Aorta (tissue), 5 donors: ENCODE measurements at places on chromosomes 4 and X. TPM values are rescaled to one million over a fixed set of nuclear protein-coding genes. Genes with fewer than 3 reads are reported as not detected.

Gene ASB9
- total RNA-seq, result 2.9 TPM

Gene ZNF157
- 0.72 TPM for total RNA-seq

Gene CXCL10
- 2.6 TPM for total RNA-seq

Gene REELD1
- 0.63 TPM for total RNA-seq

Gene EVC2
- total RNA-seq, result 12.2 TPM

Gene RHOXF2B
- total RNA-seq, result not detected

Gene ZDHHC9
- total RNA-seq, result 24.0 TPM

Gene SLC34A2
- 1.4 TPM for total RNA-seq

Gene POU4F2
- not detected for total RNA-seq

Gene PRAF2
- 40.2 TPM for total RNA-seq

Gene FAM184B
- total RNA-seq, result not detected

Gene FGFRL1
- 32.9 TPM for total RNA-seq

Gene SLC49A3
- total RNA-seq, result 10.8 TPM

Gene RNF175
- total RNA-seq, result 1.0 TPM

Gene TAF7L
- total RNA-seq, result not detected

Gene NAA10
- total RNA-seq, result 87.3 TPM

Gene TCP11X2
- total RNA-seq, result not detected

Gene SPANXC
- not detected for total RNA-seq

Gene MAGEA10
- not detected for total RNA-seq

Gene KCNE5
- 0.39 TPM for total RNA-seq

Gene SMIM10L2A
- total RNA-seq, result 0.42 TPM

Gene CXorf49
- not detected for total RNA-seq

Gene BLOC1S4
- total RNA-seq, result 12.5 TPM

Gene PPBP
- 0.57 TPM for total RNA-seq

Gene RTL3
- total RNA-seq, result 0.87 TPM

Gene SORBS2
- total RNA-seq, result 696 TPM

Gene HDAC6
- total RNA-seq, result 77.6 TPM

Gene ZBTB49
- 4.9 TPM for total RNA-seq

Gene INTU
- total RNA-seq, result 12.1 TPM

Gene TRIM60
- not detected for total RNA-seq

Gene ARAF
- 51.5 TPM for total RNA-seq

Gene GLOD5
- not detected for total RNA-seq

Gene OPRPN
- total RNA-seq, result not detected

Gene UBQLN2
- total RNA-seq, result 31.7 TPM

Gene SNX25
- 44.7 TPM for total RNA-seq

Gene SYN1
- total RNA-seq, result 1.5 TPM

Gene TREX2
- total RNA-seq, result 4.5 TPM

Gene UCHL1
- total RNA-seq, result 37.5 TPM

Gene DCAF8L2
- not detected for total RNA-seq

Gene AKAP14
- total RNA-seq, result not detected

Gene PLRG1
- total RNA-seq, result 59.0 TPM

Gene TMEM35A
- 3.2 TPM for total RNA-seq

Gene LDOC1
- 137 TPM for total RNA-seq

Gene UNC5C
- 10.6 TPM for total RNA-seq
